ENCODE measurements at places on chromosomes 7 and 10. TPM values are rescaled to one million over a fixed set of nuclear protein-coding genes. Genes with fewer than 3 reads are reported as not detected.

CRPPA gene
- total RNA-seq, result 2.1 TPM

SPDYE6 gene
- total RNA-seq, result not detected

SVOPL gene
- total RNA-seq, result not detected

LAMB1 gene
- total RNA-seq, result not detected

DNA sequence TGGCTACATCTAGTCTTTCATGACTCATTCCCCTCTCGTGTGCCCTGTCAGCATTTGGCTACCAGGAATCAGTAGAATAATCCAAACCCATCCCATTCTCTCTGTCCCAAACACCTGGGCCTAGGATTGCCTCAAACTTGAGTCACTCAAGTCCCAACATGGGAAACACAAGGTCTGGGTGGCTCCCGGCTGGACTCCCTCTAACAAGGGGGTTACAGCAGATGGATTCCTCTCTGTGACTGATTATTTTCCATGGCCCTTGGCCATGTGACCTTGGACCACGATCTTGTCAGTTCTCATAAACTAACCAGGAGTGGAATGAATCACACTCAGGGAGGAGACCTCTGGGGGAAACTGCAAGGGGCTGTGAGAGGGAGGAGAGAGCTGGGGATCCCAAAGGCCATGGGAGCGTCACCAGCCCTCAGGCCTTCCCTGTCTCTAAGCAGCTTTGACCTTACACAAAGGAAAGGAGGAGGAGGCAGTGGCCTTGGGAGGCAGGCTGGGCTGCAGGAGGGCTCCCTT is 533.1 kb downstream of the KCNMA1 start:
- DNase-seq, result no peak

GRCh38 chr7:17402628-17403278 is 104.3 kb downstream of the AHR start:
- DNase-seq, result no peak
